CD8-positive, alpha-beta memory T cell (primary cell): ENCODE measurements at places on chromosomes 6 and 20.

DNA sequence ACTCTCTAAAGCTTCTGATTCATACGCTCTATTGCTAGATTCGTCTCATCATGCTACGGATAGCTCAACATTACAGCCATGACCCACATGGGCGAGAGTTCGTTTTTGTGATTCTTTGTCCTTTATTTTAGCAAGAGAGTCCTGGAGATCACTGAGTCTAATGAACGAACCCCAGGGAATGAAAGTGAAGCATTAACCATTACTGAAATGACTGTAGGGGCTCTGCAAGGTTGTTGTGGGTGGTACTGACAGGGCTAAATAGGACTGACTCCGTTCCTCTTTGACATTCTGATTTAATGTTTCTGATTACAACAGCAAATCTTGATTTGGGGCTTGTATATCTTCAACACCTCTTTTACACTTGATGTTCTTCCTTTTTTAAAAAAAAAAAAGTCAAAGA, 13.7 kb upstream of the RTF2 start:
- no peak for DNase-seq

DNA sequence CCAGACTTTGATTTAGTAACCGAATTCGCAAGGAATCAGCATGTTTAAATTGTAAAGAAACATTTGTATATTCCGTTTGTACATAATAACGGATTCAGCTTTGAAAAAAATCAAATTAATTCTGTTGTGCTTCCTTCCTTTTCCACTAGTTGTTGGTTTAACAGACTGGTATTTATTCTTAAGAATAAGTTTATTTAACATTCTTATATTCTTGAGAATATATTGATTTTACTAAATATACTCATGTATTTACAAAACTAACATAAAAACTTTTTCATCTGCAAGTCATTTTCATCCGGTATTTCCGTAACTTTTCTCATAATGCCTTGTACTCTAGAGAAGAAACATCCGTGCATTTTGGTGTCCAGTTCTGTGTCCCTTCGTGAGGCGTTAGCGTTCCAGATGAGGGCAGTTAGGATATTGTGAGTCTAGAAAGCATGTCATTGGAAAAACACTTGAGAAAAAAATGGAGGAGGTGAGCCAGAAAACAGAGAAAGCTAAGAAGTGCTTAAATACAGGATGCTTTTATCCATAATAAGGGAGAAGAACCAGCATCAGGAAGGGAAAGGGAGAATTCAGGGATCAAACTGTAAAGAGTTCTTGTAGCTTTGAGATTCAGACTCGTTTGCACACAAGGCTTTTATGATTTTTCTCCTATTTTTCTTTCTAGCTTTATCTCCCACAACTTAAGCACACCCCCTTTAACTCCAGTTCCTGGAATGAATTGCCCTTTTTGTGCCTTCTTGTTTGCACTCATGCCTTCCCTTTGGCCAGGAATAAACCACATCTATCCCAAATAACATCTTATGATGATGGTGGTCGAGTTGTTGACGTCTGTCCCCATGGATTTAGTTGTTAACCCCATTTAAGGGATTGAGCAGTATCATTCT, 1.8 kb downstream of the WRNIP1 start:
- DNase-seq: no peak

GRCh38 chr6:17469006-17469832, 75.8 kb downstream of the CAP2 start:
- DNase-seq: no peak

- DNase-seq: no peak
Observed at GRCh38 chr6:139640448-139640847, 266.0 kb upstream of the CITED2 start.

DNA sequence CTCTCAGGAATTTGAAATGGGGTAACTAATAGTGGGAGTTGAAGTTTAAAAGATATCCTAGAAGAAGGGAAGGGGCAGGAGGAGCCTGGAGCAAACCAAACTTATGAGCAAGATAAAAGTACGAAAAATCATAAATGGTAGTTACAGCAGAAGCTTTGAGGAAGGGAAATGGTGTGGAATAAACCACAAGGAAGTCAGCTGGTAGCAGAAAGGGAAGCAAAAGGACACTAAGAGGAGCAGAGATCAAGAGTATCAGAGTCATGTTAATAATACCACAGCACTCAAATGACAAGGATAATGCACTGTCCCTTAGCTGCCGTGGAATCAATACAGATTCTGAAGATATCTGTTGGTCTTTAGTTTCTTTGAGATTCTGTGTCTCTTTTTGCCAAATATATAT, 44.9 kb upstream of the CCDC28A start:
- no peak for DNase-seq

GRCh38 chr6:166824880-166825250, 131.5 kb downstream of the RNASET2 start:
- DNase-seq: no peak

GRCh38 chr6:107712237-107712664, 111.9 kb downstream of the SCML4 start:
- no peak for DNase-seq

DNA sequence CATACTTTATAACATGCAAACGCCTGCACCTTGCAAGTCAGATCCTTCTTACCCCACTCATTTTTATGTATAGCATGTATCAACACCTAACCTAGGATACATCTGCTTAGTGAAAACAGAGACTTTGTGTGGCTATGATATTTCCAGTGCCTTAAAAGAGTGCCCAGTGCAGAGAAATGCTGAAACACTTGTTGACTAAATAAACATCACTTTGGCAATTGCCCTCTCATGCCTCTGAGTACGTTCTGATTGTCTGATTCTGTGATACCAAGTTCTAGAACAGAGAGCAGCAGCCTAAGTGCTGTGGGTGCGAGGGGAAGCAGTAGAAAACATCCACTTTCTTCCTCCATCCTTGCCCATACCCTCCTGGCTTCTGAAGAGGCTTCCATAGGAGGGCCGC, 13.6 kb downstream of the PLEKHG1 start:
- no peak for DNase-seq

DNA sequence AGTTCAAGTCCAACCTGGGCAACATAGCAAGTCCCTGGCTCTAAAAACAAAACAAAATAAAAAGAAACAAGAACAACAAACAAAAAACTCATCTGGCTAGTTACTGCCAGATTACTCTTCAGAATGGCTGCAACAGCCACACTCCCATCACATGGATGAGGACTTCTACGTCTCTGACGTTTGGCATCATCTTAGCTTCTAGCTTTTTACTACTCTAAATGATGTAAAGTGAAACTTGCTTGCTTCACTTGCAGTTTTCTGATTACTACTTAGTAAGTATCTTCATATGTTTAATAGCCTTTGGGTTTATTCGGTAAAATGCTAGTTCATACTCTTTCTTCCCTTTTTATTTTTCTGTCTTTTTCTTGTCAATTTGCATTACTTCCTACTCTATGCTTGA, 161.1 kb upstream of the CARMIL1 start:
- no peak for DNase-seq

- no peak for DNase-seq
Observed at GRCh38 chr20:63363981-63364561, 2.9 kb upstream of the CHRNA4 start.

GRCh38 chr6:43848671-43849391, 78.8 kb downstream of the VEGFA start:
- no peak for DNase-seq

DNA sequence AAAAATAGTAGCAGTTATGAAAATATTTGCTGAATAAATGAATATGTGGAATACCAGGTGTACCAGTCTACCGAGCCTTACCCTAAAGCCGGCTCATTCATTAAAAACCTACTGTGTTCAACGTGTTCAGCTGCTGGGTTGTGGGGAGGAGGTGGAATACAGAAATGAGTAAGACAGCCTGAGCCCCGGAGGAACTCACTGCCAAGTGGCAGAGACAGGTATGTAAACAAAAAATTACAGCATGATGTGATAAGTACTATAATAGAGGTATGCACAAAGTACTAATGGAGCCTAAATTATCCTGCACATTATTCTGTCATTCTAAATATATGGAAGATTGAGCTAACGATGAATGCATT, 6.8 kb upstream of the ADTRP start:
- DNase-seq: no peak

- DNase-seq: no peak
Observed at GRCh38 chr20:25220810-25221591, 25.5 kb downstream of the ENTPD6 start.

DNA sequence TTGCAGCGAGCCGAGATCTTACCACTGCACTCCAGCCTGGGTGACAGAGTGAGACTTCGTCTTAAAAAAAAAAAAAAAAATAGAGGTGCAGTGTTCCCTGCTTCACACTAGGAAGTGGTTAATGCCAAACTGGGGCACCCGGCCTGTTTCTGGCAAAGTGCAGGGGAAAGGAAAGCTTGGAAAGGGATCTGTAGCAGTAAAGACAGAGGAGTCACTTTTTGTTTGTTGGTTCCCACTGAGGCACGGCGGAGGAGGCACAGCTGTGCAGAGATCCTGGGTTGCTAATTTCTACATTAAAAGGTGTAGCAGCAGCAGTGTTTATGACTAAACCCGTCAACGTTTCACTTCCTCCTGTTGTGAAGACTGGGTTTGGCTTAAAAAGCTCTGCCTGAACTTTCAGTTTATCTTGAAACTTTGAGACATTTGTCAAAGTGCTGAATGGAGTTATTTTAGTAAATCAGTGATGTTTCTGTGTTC, 125.6 kb downstream of the CARMIL1 start:
- DNase-seq: no peak

DNA sequence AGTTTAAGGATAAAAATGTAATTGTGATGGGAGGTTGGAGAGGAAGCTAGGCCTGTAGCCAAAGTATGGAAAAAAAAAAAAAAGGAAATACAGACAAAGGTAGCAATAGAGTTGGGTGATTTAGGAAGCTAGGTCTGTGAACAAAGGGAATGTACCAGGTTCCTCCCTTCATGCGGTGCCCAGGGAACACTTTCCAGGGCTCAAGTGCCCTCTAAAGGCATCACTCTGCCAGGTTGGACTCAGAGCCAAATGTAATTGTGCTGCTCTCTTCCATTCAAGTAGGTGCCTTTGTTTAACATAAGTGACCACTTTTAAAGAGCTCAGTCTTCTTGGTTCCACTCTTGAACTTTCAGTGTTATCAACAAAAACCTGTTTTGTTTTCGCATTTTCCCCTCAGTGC, 159.7 kb upstream of the AHI1 start:
- DNase-seq: no peak

DNA sequence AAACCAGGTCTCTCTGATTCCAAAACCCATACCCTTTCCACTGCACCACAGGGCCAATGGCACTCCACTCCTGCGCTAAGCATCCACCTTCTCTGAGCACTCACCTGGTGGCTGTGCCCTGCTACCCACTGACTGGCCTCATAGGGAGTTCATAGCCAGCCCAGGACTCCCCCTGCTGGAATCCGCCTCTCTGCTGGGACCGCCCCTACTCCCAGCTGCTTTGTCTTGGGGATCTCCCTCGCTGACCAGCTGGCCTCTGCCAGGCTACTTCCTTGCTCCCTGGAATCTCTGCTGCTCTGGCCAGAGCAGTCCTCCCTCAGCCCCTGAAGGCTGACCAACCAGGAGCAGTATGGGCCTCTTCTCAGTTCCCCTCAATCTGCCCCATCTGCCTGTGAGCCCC, 129.7 kb downstream of the FAXC start:
- no peak for DNase-seq

- no peak for DNase-seq
Observed at GRCh38 chr6:162621246-162621645, 106.3 kb downstream of the PRKN start.

DNA sequence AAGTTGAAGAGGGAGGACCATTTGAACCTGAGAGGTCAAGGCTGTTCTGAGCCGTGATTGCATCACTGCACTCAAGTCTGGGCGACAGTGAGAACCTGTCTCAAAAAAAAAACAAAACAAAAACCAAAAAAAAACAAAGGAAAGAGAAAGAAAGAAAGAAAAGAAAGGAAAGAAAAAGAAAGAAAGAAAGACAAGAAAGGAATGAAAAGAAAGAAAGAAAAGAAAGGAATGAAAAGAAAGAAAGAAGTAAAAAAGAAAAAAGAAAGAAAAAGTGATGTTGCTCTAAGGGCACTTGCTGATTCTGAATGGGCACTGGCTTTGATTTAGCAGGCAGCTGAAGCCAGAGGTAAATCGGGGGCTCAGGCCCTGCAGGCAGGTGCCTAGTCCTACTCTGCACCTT, 161.0 kb downstream of the MCHR2 start:
- DNase-seq: no peak

- DNase-seq: no peak
Observed at GRCh38 chr20:50343490-50344179, 153.0 kb downstream of the CEBPB start.

- no peak for DNase-seq
Observed at GRCh38 chr20:57215426-57215825, 51.0 kb downstream of the BMP7 start.

DNA sequence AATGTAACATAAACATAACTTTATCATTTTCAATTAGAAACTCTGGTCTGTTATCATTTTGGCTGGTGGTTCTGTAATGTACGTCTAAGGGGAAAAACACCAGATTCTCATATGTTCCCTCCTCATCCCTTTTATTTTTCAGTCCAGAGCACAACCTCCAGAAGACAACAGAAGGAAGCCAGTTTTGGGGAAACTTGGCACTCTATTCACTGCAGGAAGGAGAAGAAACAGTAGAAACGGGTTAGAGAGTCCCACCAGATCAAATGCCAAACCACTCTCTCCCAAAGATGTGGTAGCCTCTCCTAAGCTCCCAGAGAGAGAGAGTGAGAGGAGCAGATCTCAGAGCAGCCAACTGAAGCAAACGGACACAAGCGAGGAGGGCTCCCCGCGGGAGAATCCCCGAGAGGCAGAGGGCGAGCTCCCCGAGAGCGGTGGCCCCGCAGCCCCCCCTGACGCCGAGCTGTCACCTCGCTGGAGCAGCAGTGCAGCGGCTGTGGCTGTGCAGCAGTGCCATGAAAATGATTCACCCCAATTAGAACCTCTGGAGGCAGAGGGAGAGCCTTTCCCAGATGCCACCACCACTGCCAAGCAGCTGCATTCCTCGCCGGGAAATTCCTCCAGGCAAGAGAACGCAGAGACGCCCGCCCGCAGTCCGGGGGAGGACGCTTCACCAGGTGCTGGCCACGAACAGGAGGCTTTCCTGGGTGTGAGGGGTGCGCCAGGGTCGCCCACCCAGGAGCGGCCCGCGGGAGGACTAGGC, 117.8 kb downstream of the RTN4IP1 start:
- DNase-seq: peak; percentile 66

DNA sequence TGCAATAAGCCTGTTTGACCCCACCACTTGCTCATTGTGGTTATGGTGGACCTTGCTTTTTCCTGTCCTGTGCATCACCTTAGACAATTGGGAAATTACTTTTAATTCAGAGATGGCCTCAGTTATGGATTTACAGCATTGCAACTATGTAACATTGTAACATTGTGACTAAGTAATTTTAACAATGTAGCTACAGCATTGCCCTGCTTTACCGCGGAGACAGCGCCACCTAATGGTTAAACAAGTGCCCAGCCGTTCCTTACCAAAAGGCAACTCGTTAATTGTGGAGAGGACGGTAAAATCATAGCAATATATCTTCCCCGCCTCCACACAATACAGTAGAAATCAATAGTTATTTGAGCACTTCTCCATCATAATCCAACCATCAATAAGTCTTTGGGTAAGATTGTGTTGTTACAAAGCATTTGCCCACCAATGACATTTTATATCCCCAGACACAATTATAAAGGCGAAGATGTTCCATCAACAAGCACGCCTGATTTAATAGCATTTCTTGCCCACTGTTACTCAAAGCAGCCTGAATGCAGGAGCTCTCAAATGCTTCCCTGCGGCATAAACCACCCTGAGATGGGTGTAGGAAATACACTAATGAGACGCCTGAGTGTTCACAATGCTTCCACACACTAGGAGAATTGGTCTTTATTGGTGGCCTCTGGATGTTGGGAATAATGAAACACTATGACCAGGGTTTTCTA, 93.7 kb downstream of the PROKR2 start:
- peak; percentile 31 for DNase-seq
